Retinal pigment epithelial cell (primary cell): ENCODE measurements at places on chromosomes 3 and 15.

DNA sequence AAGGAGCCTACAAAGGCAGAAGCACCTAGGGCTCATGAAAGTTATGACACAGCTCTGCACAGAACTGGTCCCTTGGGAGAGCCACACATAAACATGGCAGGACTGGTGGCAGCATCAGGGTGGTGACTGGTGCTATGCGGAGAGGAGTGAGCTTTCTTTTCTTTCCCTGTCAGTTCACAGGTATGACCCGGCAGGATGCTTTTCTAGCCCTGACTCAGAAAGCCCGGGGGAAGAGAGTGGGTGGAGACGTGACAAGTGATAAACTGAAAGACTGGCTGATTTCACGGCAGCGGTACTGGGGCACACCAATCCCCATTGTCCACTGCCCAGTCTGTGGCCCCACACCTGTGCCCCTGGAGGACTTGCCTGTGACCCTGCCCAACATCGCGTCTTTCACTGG, 103.0 kb downstream of the LARS2 start:
- DNase-seq = no peak

DNA sequence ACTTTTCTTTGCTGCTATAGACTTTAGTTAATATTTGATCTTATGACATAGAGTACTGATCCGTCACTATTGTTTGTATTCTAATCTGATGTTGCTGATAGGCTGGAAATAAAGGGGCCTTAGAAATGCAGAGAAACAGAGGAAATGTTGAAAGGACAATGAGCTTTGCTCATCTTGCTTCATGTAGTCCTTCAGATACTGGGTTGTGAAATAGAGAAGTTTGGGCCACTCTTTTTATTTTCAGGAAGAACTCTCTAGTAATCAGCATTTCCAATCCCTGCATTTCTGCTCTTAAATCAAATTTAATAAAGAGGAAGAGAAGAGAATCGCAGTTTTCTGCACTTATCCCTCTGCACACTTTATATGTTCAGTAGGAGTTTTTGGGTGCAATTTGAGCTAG, 192.8 kb upstream of the THBS1 start:
- DNase-seq = no peak

DNA sequence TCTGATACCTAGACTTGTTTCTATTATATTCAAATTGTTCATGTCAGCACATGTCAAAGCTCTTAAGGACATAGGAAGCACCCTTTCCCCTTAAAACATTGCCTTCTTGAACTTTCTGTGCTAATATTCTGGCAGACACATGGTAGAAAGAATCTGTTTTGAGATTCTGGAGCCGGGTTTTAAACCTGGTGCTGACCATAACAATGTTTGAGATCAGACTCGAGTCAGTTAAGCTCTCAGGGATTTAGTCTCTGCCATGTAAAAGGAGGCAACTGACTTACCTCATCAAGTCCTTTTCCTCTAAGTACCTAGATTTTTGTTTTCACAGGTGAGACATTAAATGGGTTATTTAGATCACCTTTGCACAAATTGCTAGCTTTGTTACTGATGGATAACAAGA, 38.9 kb downstream of the RBMS3 start:
- DNase-seq = no peak

DNA sequence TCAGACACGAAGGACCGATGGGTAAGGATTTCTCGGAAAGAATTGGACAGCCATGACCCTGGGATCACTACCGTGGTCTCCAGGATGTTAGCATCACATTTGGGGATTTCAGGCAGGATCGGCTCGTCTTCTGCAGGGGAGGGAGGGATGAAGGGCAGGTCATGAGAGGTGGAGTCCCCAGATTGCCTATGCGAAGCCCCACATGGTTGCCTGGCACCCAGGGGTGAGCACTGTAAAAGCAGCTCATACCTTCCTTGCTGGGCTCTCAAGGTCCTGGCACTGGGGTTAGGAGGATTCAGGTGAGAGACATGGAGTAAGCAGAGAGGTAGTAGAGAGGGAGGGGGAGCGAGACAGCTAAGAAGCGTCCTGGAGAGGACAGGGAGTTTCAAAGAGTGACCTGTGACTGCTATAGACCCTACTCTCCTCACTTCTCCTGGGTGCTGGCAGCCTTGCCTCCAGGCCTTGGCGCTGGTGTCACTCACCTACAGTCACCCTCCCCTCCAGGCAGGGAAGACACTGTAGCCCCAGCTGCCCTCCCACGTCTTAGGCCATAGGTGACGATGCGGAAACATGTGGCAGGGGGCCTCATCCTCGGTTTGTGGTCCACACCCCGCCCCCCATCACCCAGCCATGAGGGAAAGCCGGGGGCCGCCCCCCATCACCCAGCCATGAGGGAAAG, 15.0 kb upstream of the EHD4 start:
- no peak for DNase-seq

DNA sequence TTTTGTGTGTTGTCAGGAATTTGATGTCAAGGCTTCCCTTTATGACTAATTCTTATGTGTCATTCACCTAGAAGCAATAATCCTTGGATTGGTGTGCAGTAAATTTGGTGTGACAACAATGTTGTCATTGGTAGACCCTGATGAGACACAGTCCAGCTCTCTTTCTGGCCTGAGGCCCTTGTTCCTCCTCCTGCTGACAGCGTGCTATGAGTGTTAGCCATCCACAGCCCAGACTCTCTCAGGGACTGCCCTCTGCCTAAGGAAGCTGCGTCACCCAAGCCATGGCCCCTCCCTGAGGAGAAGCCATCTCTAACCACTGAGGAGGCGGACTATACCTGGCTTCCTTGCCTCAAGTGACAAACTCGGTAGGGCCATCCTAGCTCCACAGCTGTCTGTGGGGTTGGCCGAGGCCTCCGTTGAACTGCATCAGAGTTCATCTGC, 13.3 kb upstream of the TM4SF1 start:
- DNase-seq = no peak

- DNase-seq = no peak
These were observed 100.8 kb upstream of the NEDD4 start for GRCh38 chr15:56094171-56094570.

- DNase-seq = no peak
These were observed 64.5 kb downstream of the ZNF148 start for GRCh38 chr3:125310623-125311081.

GRCh38 chr3:108602249-108602934, 12.9 kb downstream of the DZIP3 start:
- no peak for DNase-seq

GRCh38 chr3:31064021-31064420, 169.6 kb upstream of the GADL1 start:
- no peak for DNase-seq

DNA sequence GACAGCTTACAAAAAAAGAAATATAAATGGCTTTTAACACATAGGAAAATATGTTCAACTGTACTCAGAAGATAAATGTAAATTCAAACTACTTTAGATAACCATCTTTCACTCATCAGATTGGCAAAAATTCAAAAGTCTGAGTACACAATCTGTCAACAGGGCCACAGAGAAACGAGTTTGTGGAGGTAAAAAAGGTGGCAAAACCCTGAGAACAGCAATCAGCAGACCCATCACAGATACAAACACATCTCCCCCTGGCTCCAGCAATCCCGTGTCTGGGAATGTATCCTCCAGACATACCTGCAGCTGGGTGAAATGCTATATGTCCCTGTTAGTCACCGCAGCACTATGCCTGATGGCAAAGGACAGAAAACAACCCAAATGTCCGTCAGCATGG, 149.5 kb downstream of the OSBPL10 start:
- no peak for DNase-seq

- DNase-seq = no peak
These were observed 18.2 kb upstream of the ZNF639 start for GRCh38 chr3:179304605-179305004.

GRCh38 chr15:35697549-35698299, 151.8 kb upstream of the DPH6 start:
- peak; percentile 87 for DNase-seq

DNA sequence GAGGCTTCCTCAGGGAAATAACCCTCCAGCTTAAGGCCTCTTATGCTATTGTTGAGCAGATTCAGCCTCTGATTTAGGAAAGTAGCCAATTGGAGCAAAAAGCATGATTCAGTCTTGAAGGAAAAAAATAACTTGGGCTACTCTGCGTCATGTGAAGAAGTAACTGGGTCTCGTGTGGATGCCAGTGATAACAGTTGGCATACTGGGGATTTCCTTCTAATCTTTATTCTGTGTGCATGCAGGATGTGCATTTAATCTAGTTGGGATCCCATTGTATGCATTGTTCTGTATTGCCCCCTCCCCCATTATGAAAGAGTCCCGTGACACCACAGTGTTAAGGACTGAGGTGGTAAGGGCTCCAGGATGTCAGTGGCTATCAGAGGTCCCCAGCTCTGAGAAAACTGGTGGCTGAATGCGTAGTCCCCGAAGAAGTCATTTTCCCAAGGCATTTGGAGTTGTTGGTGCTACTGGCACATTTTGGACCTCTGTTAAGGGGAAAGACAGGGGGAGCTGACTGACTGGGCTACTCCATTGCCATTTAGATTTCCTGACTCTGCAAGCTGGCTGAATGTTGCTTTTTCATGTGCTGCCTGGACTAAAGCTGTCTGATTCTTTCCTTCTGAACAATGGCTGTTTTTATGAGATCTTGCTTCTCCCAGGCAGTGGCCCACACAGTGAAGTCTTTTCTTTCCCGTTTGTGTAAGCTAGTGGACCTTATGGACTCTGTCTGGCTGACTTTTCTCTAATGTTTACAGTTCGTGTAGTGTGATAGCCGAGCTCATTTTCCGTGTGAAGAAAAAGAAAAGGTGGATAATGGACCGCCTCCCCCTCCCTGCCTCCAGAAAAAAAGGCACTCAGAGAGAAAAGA, 38.4 kb upstream of the TRAK1 start:
- DNase-seq = no peak

DNA sequence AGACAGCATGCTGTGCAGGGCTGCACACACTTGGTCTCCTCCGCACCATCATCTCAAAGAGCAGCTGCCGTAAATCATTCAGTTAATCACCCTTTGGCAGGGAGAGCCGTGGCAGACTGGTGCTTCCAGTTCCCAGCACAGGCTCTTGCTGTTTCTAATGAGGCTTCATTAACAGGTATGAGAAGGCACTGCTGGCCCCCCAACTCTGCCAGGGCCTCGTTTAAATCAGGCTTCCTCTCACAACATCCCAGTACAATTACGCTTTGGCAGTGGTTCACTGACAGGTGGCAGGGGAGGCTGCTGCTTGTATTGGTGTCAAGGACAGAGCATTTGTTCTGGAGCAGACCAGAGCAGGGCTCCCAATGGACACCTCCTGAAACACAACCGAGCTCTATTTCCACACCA, 77.1 kb downstream of the BFSP2 start:
- DNase-seq = no peak

DNA sequence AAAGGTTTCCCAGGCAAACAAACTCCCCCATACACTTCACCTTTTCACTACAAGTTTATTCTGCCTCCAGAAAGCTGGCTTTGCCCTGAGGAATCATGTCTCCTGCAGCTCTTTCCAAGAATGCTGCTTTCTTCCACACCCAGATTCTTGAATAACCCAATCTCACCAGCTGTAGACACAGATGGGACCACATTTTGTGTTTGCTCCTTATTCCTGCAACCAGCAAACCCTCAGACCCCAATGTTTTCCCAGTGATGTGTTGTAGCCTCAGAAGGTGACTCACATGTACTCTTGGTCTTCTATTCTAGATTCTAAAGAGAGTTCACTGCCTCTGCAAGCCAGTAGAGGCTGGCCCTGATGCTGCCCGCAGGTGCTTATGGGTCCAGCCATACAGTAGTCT, 23.6 kb upstream of the TRIM59 start:
- DNase-seq = no peak
